ENCODE measurements at places on chromosomes 6 and 20. TPM values are rescaled to one million over a fixed set of nuclear protein-coding genes. Genes with fewer than 3 reads are reported as not detected.

TOX2 gene
- 3.5 TPM for total RNA-seq

- no peak for ATAC-seq
Observed at GRCh38 chr6:112202639-112203341, 51.6 kb downstream of the LAMA4 start.

BACH2 gene
- total RNA-seq, result 22.9 TPM

ROS1 gene
- not detected for total RNA-seq

GRCh38 chr6:45924763-45925342 is 90.8 kb downstream of the CLIC5 start:
- ATAC-seq, result no peak

DNA sequence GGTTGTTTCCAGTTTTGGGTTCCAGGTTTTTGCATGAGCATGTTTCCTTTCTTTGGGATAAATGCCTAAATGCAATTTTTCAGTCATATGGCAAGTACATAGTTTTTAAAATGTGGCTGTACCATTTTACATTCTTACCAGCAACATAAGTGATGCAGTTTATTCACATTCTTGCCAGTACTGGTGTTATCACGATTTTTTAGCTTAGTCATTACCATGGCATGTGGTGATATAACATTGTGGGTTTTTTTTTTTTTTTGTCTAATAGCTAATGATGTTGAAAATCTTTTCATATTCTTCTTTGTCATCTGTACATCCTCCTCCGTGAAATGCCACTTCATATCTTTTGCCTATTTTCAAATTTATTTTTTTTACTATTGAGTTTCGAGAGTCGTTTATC is 2.9 kb upstream of the TDRD6 start:
- ATAC-seq, result no peak

DNA sequence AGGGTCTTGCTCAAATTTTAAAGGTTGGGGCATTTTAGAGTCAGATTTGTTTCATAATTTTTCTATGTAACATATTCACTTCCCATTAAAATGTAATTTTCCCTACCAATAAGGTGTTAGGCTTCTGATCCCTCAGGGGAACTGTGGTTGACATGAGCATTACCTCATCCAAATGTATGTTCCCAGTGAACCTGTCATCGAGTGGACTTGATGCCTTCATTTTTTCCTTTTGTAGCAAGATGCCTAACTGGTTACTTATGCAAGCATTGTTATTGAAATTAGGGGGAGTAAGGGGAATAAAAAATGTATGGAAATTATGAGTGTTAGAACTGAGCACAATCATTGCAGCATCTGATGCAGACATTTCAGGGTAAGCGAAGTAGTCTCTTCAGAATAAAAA is 360.5 kb downstream of the BCKDHB start:
- ATAC-seq, result no peak

CFAP206 gene
- total RNA-seq, result not detected

CAP2 gene
- total RNA-seq, result not detected

MED23 gene
- 24.2 TPM for total RNA-seq

GRCh38 chr6:142938510-142938909 is 6.5 kb downstream of the HIVEP2 start:
- no peak for ATAC-seq

- no peak for ATAC-seq
Observed at GRCh38 chr6:91669871-91670268, 1083.0 kb upstream of the MAP3K7 start.

DNA sequence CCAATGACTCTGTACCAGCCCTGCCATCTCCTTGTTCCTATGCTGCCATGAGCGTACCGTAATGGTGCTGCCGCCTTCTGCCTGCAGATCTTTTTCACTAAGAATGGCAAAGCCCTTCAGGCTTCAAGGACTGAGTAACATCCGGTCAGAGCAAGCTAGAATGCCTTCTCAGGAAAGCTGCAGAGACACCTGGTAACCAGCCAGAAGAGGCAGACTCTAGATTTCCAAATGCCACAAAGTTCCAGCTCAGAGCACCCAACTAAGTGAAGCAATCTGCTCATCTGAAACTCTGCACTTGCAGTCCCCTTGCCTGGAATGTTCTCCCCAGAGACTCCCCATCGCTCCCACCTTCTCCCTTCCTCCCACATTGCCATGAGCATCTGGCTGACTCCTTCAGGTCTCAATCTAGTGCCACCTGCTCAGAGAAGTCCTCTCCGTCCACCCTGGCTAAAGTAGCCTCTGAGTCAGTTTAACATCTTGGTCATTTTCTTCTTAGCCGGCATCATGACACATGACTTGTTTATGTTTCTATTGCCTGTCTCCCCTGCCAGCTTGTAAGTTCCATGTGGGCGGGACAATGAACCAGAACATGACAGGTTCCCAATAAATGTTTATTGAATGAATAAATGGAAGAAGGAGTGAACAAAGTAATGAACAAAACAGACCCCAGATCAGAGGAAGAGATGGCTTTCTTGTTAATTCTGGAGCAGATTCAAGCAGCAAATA is 6.9 kb upstream of the OCSTAMP start:
- ATAC-seq, result peak; percentile 5

DNA sequence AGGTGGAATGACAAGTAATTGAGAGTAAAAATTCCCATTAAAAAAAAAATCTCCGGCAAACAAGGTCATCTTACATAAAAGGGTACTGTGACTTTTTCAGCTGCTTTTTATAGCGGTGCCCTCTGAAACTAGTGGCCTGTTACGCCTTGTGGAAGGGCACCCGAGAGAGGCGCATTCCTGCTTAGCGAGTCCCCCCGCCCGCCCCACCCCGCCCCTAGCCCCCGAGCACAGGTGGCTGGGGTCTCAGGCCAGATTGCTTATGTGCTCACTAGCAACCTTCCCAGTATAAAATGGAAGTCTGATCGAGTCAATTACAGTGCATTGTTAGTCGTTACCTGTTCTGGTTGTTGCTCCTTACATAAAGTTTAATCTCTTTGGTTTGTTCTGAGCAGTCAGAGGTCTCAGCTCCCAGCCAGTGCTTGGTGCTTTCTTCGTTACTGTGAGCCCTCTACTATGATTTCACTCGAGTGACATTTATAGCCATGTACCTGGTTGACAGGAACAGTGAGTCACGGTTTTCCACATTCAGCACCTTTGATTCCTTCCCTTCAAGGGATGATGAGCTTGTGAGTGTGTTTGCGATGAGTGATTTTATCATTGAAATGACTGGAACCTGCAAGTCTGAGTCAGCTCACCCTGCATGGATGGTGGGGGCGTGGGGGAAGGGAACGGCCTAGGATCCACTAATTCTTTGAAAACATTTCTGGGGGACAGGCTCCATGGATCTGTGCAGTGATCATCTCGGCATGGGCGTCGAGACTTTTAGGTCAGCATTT is 47.6 kb downstream of the ZDHHC14 start:
- ATAC-seq, result peak; percentile 93

PROKR2 gene
- total RNA-seq, result not detected

GRCh38 chr6:148701375-148701774 is 45.5 kb upstream of the UST start:
- ATAC-seq, result no peak

DACT2 gene
- total RNA-seq, result 0.13 TPM

- peak; percentile 78 for ATAC-seq
Observed at GRCh38 chr6:15735567-15736265, 72.9 kb upstream of the DTNBP1 start.

C6orf89 gene
- total RNA-seq, result 47.0 TPM

GRCh38 chr6:130632277-130632676 is 194.9 kb upstream of the SMLR1 start:
- ATAC-seq, result no peak

GRCh38 chr20:32411955-32412706 is 54.0 kb downstream of the ASXL1 start:
- ATAC-seq, result no peak

DNA sequence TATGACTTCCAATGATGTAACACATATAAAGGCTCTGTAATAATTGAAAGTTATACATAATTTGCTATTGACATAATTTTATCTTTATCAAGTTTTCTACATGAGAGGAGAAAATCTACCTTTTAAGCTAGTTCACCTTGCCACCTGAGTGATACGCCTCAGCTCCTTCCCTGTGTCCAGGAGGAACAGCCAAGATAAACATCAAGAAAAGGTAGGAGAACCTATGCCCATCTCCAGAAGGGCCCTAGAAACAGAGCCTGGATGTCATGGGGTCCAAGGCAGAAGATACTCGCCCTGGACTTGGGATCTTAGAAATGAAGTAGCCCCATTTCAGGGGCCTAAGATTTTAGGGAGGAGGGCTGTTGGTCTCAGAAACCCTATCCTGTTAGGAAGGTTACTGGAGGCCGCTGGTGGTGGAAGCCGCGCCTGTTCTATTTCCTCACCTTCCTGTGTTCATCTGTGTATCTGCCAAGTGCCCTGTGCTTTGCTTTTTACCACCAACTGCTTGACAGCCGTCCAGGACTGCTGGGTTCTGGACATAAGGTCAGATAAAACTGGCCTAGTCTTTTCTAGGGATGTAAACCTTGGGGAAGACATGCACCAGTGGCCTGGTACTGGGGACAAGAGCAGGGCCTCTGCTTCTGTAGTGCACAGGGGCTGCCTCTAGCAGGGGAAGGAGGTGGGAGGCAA is 178.5 kb downstream of the ARID1B start:
- ATAC-seq, result no peak

DNA sequence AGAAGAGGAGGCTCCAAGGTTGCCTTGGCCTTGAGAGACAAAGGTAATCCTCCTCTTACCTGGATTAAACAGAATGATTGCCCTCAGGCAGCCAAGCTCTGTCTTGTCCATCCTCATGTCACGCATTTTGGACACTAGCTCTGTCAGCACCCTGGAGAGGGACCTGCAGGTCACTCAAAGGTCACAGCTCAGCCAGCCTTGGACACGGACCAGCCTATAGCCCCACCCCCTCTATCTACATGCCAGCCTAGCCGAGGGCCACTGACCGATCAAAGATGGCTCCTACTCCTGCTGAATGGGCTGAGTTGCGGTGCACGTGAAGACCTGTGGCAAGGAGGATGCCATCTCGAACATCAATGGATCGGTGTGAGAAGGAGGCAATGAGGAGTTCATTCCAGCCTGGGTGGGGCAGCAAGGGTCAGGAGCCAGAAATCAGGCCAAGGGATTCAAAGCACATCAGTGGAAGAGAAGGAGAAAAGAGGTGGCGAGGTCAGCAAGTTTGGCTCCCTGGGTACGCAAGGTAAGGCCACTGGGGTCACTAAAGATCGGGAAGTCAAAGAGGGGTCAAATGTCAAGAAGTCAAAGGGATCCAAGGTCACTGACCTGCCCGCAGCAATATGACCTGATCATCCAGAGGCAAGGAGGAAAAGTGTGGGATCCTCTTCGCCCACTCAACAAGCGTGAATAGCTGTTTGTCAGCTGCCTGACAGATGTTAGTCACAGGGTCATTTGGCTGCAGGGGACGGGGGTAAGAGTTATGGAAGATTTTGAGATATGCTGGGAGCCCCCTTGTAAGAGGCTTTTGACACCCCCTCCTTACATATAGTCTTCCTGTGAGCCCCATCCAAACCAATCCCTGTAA is 3.3 kb upstream of the COL11A2 start:
- no peak for ATAC-seq

- ATAC-seq, result no peak
Observed at GRCh38 chr6:7721649-7722048, 4.2 kb upstream of the BMP6 start.

KCNQ2 gene
- 0.66 TPM for total RNA-seq

DNA sequence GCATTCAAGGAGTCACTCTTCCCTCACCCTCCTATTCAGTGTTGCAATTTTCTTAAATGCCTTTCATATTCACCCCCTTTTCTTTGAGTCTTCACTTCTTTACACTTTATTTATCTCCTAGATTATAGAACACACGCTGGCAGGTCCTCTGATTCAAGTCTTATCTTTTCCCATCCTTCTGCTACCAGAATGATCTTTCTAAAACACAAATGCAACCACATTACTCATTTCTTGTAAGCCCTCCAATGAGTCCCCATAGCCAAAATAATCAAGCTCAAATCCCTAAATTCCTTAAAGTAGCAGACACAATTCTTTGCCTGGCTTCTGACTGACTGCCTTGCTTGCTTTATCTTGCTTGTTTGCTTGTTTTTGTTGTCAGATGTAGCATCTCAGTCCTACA is 920.0 kb downstream of the TFAP2A start:
- ATAC-seq, result no peak

BNIP5 gene
- not detected for total RNA-seq

- peak; percentile 77 for ATAC-seq
Observed at GRCh38 chr6:18243302-18243893, 20.9 kb downstream of the DEK start.

HLA-DPA1 gene
- total RNA-seq, result 136 TPM

- ATAC-seq, result peak; percentile 55
Observed at GRCh38 chr6:35552285-35552917, 39.7 kb upstream of the TULP1 start.

AKAP12 gene
- total RNA-seq, result 0.35 TPM

DNA sequence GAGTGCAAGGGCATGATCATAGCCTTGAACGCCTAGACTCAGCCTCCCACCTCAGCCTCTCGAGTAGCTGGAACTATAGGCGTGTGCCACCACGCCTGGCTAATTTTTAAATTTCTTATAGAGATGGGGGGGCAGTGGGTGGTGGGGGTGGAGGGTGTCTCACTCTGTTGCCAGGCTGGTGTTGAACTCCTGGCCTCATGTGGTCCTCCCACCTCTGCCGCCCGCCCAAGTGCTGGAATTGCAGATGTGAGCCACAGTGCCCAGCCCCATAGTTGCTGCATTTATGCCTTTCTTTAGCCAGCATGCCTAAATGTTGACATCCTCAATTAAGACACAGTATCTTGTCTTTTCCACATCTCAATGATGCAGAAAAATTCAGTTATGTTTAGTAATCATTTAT is 171.1 kb downstream of the ARID1B start:
- no peak for ATAC-seq

- peak; percentile 49 for ATAC-seq
Observed at GRCh38 chr20:46089167-46089416, 670 bp downstream of the NCOA5 start.

FRK gene
- total RNA-seq, result 0.05 TPM

- ATAC-seq, result no peak
Observed at GRCh38 chr6:27228963-27229477, 18.5 kb upstream of the PRSS16 start.

GRCh38 chr20:62744741-62745191 is 36.1 kb downstream of the NTSR1 start:
- no peak for ATAC-seq

GRCh38 chr6:41813469-41813868 is 26.0 kb downstream of the TOMM6 start:
- no peak for ATAC-seq

All from activated T-helper 17 cell treated with anti-CD3 and anti-CD28 coated beads, Interleukin-2, amount 50 U/mL, for 72 hours (primary cell).